ENCODE measurements at places on chromosomes 4 and X.

GRCh38 chrX:119899125-119899524 is 3.4 kb downstream of the AKAP14 start:
- DNase-seq = no peak

GRCh38 chrX:2960861-2961515 is 31.8 kb upstream of the ARSD start:
- no peak for DNase-seq

DNA sequence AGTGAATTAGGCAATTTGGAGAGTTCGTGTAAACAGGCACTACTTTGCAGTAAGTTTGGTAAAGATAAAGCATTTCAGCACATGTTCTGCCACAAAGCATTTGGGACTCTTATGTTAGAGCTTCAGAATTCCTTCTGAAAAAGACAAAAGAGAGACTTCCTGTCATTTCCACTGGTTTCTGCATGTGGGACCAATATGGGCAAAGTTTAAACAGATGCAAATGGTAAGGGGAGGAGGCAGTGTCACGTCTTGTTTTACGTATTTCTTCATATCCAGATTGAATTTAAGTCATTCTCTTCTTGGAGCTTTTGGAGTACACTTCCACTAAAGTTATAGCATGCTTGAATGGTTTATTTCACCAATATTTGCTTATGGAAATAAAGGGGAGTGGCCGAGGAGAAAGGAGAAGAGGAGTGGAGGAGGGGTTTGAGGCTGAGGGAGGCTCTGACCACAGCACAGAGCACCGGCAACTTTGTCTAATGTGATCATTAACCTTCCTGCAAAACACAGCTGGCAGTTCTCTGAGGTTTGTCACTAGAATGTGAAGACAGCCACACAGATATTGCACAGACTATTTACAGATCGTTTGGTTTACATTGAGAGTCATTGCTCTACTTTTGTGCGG is at the start of gene APELA:
Gene APELA (plus strand): TSS at position 479 of the 625 bp plus-strand sequence. CDS start 154 bp downstream, outside the sequence.
- DNase-seq = no peak

GRCh38 chrX:114152130-114152529 is 431.8 kb upstream of the HTR2C start:
- DNase-seq = peak; percentile 69

GRCh38 chrX:21943460-21944135 is 3.1 kb downstream of the SMS start:
- peak; percentile 85 for DNase-seq

DNA sequence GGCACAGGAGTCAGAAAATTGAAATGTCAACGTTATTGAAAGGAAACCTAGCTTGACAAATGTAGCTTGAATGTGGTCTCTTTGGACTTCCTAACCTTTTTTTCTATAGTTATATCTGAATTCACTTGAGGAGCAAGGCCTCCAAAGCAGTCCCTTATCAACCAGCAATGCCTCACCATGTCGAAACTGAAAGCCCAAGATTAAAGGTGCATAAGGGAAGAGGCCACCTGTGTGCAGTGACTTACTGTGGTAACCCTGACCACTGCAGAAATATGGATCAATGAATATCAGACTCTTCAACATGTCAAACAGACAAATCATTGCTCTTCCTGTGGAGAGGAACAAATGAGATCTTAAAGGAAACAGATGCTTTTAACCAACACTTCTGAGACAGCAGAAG is 95.0 kb upstream of the GIMD1 start:
- no peak for DNase-seq

GRCh38 chr4:155703486-155704247 is 37.0 kb downstream of the GUCY1A1 start:
- DNase-seq = no peak

- DNase-seq = no peak
Observed at GRCh38 chr4:184234155-184234554, 16.5 kb upstream of the ENPP6 start.

GRCh38 chrX:152907084-152907651 is 9.3 kb downstream of the ZNF185 start:
- DNase-seq = peak; percentile 80

DNA sequence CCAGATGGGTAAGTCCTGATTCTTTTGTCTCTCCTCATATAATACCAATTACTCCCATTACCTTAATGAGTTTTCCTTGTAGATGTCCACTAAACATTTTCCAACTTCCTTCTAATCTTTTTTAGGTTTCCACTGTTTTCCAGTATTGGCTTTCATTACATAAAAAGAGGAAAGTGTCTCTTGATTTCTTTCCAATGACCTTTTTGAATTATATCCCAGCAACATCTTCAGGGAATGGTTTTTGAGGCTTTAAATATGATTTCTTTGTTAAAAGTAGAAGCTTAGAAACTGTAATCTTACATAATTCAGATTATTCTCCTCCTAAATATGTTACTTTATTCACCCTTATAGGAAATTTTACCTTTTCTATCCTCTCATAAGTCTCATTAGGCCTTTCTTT is 135.0 kb downstream of the AWAT2 start:
- DNase-seq = no peak

DNA sequence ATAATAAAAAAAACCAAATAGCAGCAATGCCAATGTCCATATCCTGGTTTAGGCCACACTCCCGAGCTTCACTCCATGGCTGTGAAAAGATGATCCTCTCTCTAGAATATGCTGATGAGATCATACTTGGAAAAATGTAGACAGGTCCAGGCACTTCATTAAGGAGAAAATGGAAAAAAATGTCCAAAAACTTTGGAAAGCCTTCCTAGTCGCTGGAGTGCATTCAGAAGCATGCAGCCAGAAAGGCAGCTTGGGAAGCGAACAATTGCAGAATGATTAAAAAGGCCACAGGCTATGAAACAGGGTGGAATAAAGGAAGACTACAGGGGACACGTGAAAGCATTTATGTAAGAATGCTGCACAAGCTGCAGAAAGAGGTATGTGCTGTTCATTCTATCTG is 165.6 kb upstream of the HCCS start:
- peak; percentile 45 for DNase-seq

- DNase-seq = no peak
Observed at GRCh38 chrX:110015915-110016314, 13.0 kb downstream of the TMEM164 start.

GRCh38 chr4:139726615-139727014 is 61.0 kb downstream of the MGST2 start:
- no peak for DNase-seq

- DNase-seq = no peak
Observed at GRCh38 chr4:40340030-40340429, 4.9 kb downstream of the CHRNA9 start.

GRCh38 chrX:13752141-13752540 is 17.6 kb downstream of the OFD1 start:
- DNase-seq = no peak

GRCh38 chr4:118760493-118760892 is 75.3 kb downstream of the METTL14 start:
- no peak for DNase-seq

DNA sequence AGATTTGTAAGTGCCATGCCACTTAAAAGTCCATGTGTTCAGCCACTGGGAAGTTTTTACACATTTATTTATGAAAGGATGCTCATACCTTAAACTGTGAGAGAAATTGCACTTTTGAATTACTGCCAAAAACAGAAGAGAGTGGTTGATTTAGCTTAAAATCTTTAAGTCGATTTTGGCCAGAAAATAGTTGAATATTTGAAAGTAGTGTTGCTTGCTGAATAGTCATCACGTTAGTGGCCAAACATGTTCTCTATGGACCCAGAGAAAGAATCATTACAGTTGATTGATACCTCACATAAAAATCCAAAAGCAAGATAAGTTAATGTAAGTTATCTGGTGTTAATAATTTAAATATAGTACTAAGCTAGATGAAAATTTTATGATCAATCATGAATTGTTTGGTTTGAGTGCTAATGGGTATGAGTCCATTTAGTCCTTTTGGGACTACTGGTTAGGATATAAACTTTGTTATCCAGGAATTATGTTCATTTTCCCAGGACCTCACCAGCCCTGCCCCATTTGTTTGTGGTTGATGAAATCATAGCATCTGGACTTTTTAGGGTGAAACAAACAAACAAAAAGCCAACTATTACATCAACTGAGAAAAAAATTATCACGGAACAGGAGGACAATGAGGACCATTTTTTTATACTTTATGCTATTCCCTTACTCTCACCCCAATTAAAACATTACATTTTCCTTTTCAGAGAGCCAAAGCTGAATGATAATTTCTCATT is 6.3 kb downstream of the GIMD1 start:
- DNase-seq = no peak

- no peak for DNase-seq
Observed at GRCh38 chr4:1506956-1507721, 100.9 kb upstream of the NKX1-1 start.

DNA sequence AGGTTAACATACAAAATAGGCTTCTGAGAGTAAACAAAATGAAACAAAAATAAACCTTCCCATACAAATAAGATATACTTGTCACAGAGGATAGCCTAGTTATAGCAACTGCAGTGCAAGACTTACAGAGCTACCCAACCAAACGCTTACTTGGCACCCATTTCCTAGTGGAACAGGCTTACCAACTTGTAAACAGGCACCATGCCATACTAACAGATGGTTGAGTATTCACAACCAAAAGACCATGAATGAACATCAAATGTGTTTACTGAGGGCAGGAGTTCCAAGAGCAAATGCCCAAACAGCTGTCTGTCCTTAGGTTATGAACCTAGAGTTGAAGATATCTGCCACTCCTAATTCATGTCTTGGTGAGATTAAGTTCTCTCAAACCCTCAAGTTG is 2629.2 kb downstream of the PCDH7 start:
- no peak for DNase-seq

- no peak for DNase-seq
Observed at GRCh38 chr4:39823191-39823590, 125.3 kb downstream of the UBE2K start.

- peak; percentile 77 for DNase-seq
Observed at GRCh38 chr4:54958236-54958635, 167.2 kb downstream of the KDR start.

DNA sequence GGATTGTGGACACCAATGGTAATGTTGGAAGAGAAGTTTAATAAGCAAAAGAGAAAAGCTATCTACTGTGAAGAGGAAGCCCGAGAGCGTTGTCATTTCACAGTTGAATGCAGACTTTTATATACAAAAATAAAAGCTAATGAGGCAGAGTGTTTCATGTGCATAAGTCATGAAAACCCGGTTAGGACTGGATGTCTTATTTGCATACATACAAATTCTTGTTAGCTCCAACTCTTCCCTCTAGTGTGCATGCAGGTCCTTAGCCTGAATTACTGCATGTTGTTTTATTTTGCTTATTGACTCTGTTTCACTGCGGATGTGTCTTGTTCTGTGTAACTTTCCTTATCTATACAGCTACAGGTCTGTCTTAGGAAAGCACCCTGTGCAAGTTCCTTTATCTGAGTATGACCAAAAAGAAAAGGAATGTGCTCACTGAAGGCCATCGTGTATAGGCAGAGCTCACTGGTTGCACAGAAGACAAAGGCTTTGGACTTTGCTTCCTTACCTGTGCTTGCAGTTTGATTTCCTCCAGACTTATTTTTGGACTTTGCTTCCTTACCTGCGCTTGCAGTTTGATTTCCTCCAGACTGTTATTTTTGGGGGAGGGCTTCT is 25.1 kb upstream of the UGT2B11 start:
- no peak for DNase-seq

DNA sequence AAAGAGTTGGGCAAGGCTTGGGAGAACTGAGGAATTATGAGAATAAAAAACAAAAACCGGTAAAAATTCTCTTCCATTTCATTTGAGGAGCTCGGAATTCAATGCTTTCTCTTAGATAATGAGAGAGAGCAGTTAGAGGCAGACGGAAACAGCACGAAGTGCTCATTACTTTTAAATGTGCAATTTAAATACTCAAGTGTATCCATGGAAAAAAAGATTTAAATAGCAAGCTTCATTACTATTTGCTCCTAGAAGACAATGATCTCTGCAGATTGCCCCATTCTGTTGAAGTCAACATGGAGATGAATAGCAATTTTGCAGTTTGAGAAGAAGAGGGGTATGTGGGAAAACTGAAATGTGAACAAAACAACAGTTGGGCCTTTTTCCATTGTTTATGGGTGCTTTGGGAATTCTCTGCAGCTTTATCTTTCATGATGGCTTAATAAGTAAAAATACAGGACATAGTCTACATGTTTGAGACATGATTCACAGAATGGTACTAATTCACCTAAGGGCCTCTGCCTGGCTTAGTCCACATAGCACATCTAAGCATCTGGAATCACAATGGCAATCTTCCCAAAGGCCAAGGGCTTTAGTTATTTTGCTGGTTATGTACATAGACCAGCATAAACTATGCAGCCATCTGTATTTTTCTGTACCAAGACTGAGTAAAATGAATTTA is 512.7 kb upstream of the FAT1 start:
- DNase-seq = peak; percentile 86

- peak; percentile 49 for DNase-seq
Observed at GRCh38 chr4:14091966-14092365, 464.4 kb upstream of the BOD1L1 start.
